ENCODE measurements at places on chromosomes 1 and 21.
A peak's percentile ranks its signal among the peaks of the same experiment; 100 is the strongest.

DNA sequence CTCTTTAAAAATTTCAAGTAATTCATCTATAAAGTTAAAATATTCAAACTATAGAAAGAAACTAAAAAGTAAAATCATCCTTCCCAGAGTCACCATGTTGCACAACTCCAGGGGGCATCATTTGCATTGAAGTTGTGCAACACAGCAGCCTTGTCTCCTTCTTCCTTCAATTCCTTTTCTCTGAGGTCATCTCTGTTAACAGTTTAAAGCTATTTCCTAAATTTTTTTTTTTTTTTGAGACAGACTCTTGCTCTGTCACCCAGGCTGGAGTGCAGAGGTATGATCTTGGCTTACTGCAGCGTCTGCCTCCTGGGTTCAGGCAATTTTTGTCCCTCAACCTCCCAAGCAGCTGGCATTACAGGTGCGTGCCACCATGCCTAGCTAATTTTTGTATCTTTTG lies 7.1 kb downstream of the RHBG start:
- peak; percentile 73 for DNase-seq

DNA sequence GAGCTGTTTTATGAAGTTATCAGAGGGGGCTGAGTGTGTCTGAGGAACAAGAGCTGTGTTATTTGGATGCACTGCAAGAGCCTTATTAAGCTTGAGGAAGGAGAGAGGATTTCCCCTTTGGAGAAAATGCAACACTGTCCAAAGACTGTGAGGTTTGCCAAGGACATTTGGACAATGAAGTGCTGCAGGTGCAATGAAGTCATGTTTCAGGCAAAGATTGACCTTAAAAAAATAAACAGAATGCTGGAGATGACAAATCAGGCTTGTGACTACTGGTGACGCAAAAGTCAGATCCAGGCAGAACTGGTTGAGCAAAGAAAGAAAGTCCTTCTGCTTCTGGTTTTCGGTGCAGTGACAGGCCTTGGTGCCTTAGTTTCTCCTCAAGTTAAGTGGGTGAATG lies 125.2 kb upstream of the KIAA0040 start:
- DNase-seq = no peak

DNA sequence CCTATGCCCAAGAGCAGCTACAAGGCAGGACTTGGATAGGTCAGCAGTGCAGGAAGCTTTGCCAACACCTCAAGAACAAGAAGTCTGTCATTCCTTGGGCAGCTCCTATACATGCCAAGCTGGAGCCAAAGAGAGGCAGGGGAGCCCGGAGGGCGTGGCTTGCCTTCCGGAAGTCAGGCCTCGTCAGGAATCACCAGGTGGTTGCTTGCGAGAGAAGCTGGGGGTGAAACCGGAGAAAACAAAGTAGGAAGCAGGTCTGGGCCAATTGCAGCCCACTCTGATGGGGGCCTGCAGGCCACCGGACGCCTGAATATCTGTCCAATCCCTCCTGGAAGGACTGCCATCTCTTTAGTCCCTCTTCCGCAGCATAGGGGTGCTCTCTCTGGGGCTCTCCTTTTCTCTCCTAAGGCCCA lies 794 bp upstream of the FAM76A start:
- DNase-seq = peak; percentile 42

DNA sequence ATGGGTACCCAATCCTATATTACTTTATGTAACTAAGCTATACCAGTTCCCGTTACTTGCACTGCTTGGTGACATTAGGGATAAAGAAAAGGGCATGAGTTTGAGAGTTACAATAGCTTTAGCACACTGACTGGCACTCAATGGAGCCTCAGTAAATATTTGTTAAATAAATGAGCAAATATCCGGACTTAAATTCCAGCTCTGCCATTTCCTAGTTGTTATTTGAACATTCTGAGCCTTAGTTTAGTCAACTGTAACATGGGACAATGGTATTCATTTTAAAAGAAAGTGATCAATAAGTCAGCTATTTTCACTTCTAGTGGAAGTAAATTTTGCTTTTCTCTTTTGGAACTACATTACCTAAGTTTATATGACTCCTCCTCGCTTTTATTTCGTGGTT lies 198.7 kb downstream of the ZC3H11B start:
- DNase-seq = no peak

GRCh38 chr1:38021969-38022368 lies 9.4 kb downstream of the UTP11 start:
- no peak for DNase-seq

GRCh38 chr1:222784371-222784770 lies 30.5 kb upstream of the DISP1 start:
- DNase-seq = no peak

DNA sequence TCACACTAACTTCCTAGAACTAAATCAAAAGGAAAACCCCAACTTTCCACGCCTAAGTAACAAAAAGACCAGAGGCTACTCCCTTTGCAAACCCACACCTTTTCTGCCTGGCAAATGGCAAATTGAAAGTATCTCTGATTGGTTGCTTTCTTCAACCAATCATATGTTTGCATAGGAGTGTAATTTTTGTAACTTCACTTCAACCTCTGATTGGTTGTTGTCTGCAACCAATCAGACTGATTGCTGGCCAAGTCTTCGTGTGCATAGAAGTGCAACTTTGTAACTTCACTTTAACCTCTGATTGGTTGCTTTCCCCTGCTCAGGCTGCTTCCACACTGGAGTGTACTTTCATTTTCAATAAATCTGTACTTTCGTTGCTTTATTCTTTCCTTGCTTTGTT lies 36.9 kb upstream of the PADI2 start:
- DNase-seq = no peak

- no peak for DNase-seq
Observed at GRCh38 chr1:98322966-98323365, 338.6 kb upstream of the SNX7 start.

- no peak for DNase-seq
Observed at GRCh38 chr1:173039626-173040025, 11.1 kb downstream of the TNFSF18 start.

DNA sequence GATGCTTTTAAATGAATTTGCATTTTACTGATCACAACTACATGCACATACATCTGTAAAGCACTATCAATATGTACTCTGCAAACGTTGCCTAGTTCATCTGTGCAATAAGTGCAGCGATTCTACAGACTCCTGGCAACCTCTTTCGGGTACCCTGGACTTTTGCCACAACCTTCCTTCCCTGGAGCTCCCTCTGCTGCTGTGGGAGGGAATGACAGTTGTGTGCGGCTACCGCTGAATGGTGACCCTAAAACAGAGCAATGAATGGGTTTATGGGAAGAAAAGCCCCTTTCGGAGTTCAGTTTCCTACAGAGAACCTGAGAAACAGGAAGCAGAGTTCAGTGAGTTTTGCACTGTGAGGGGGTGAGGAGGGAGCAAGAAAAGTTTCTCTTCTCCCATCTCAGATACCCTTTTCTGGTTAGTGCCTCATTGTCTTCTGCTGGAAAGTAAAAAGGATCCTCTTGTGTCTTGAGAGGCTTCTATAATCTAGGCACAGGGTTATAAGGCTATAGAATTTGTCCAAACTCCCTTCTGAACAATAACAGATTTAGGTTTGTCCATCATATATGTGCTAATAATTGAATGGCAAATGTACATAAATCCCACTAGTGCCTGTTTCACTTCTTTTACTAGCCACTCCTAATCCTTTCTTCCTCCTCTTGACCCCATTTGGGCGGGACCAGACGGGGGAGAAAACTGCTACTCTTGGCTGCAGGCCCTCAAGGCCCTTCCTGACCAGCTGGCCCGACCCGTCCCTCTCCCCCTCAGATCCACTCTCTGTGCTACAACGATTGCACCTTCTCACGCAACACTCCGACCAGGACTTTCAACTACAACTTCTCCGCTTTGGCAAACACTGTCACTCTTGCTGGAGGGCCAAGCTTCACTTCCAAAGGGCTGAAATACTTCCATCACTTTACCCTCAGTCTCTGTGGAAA lies 19.8 kb upstream of the SARS1 start:
- no peak for DNase-seq

- DNase-seq = peak; percentile 83
Observed at GRCh38 chr1:228093050-228093906, 9.8 kb downstream of the C1orf35 start.

DNA sequence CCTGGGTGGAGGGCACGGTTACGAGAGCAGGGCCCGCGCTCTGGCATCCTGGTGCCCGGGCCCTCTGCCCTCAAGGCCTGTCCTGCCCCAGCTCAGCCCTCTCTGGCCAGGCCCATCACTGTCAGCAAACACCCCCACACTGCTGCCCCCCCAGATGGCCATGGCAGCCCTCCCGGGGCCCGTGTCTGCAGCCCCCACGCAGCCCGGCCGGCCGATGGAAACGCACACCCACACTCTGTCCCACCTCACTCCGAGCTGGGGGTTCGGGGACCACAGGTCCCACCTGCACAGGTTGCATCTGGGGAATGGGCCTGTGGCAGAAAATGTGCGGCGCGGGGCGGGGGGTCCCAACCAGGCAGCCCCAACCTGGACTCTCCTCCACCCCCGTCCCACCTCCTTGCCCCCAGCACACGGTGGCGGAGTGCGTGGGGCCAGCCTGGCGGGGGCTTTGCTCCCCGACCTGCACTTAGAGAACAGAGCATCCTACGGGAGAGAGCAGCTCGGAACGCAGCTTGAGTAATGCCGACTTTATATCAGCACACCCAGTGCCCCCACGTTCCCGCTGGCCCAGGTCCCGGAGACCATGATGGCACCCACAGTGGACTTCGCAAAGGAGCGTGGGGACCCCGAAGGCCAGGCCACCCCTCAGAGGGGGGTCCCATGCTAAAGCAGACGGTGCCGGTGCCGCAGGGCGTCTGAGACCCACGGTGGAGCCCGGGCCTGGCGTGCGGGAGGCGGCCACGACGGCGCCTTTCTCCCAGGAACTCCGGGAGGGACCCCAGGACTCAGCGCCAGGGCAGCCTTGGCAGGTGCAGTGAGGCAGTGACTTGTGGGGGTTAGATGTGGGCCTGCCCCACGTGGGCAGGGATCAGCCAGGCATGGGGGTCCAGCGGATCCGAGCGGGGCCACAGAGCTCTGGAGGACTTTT lies 7.5 kb upstream of the RNF223 start:
- DNase-seq = peak; percentile 88

- DNase-seq = no peak
Observed at GRCh38 chr1:206662396-206663092, 22.2 kb upstream of the MAPKAPK2 start.

DNA sequence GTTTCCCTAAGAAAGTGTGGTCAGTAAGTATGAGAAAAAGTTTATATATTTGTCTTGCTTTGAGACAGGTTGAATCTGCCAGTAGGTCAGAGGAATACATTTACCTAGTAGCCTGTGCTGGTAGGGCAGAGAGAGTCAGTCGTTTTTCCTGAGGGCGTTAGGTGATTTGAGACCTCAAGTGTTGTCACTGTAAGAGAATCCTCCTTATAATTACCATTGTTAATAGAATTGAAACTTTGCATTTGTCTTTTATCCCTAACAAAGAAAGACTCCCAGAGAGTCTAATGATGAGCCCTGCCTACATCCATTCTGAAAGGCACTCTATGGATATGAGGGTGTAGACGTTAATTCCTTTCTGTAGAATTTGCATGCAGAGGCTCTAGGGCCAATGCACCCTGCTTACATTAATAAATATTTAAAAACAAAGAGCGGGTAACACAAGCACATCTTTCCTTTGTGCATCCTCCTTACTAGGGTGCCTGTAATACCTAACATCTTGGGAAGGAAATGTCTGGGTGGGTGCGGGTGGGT lies 16.4 kb downstream of the PBX1 start:
- no peak for DNase-seq

DNA sequence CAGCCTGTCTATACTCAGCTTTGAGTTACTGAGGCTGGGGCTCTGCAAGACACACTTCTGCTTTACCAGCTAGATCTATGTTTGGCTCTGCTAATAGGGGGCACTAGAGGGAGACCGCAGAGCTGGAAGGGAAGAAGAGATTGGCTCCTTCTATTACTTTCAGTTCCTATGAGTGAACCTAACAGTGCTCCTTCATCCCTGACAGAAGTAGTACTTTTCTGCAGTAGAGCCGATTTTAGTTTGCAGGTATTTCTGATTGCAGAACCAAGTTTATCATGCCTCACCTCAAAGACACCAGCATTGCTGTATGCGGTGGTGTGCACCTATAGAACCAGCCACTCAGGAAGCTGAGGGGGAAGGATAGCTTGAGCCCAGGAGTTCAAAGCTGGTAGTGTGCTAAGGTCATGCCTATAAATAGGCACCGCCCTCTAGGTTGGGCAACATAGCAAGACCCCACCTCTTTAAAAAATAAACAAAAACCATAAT lies 5.7 kb upstream of the ZDHHC18 start:
- DNase-seq = no peak

- DNase-seq = no peak
Observed at GRCh38 chr1:203435615-203436014, 40.0 kb upstream of the PRELP start.

- no peak for DNase-seq
Observed at GRCh38 chr1:37905727-37906126, 41.1 kb downstream of the INPP5B start.

GRCh38 chr21:36948686-36949085 lies 17.8 kb downstream of the HLCS start:
- DNase-seq = no peak

GRCh38 chr21:44603109-44603875 lies 2.9 kb downstream of the KRTAP10-7 start:
- no peak for DNase-seq

GRCh38 chr1:109389638-109390341 lies 7.9 kb downstream of the SORT1 start:
- DNase-seq = no peak

GRCh38 chr1:82398357-82398756 lies 597.6 kb downstream of the ADGRL2 start:
- no peak for DNase-seq

DNA sequence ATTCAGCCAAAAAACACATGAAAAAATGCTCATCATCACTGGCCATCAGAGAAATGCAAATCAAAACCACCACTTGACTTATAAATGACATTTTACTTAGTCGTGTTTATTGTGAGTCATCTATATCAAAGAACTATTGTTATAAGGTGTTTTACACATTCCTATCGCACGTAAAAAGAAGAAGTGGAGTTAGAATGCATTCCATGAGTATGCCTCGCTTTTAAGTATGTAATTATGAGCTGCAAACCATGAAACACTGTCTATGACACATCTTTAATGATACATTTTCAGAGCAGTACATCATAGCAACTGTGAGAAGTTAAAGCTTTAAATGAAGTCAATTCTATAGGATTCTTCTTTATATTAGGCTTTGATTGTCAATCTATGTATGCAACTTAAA lies 614.3 kb upstream of the ADAMTS5 start:
- DNase-seq = no peak

GRCh38 chr1:210557426-210558077 lies 228.8 kb downstream of the HHAT start:
- no peak for DNase-seq

GRCh38 chr1:29488086-29488793 lies 251.9 kb downstream of the PTPRU start:
- no peak for DNase-seq

GRCh38 chr1:245124644-245125043 lies 30.1 kb upstream of the KIF26B start:
- DNase-seq = no peak
